ENCODE measurements at places on chromosomes 4 and X.

GRCh38 chr4:142549726-142550463 lies 296.2 kb downstream of the INPP4B start:
- peak; percentile 96 for DNase-seq

- DNase-seq: no peak
These were observed 213.3 kb downstream of the DTHD1 start for GRCh38 chr4:36494747-36495146.

- no peak for DNase-seq
These were observed 99.4 kb upstream of the ATXN3L start for GRCh38 chrX:13419276-13419675.

GRCh38 chr4:2688697-2689096 lies 67.4 kb downstream of the TNIP2 start:
- no peak for DNase-seq

- no peak for DNase-seq
These were observed 113.3 kb upstream of the OTUD4 start for GRCh38 chr4:145293658-145294057.

- DNase-seq: no peak
These were observed 367.5 kb downstream of the PRDM5 start for GRCh38 chr4:120555058-120555457.

DNA sequence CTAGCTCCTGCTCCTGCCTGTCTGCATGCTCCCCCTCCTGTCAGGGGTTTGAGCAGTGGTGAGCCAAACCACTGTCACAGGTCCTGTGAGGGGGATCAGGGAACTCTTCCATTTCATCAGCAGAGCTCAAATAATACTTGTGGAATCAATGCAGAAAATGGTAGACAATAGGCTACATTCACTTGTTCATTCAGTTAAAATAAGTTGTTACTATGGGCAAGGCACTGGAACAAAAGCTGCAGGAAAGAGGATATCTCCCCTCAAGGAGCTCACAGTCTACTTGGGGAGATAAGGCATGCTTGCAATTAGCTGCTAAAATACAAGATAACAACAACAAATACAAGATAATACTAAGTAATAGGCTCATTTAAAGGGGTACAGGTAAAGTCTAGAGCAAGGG lies 117.1 kb downstream of the GPC3 start:
- DNase-seq: no peak

- no peak for DNase-seq
These were observed 455 bp upstream of the ABCB7 start for GRCh38 chrX:75156531-75156945.

DNA sequence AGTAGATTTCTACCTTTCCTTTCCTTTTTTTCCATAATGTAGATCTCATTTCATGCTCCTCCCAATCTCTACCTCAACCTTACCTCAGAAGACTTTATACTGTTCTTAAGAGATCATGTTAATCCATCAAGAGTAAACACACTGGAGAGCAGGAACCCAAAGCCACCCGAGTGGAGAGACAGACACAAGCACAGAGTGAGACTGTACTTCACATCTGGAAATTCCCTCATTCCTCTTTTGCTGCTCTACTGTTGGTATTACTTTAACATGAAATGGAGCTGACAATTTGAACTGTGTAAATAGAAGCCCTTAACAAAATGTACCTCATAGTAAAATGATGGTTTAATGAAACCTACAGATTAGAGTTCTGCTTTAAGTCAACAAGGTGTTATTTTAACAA lies 105.7 kb upstream of the RASGEF1B start:
- no peak for DNase-seq

DNA sequence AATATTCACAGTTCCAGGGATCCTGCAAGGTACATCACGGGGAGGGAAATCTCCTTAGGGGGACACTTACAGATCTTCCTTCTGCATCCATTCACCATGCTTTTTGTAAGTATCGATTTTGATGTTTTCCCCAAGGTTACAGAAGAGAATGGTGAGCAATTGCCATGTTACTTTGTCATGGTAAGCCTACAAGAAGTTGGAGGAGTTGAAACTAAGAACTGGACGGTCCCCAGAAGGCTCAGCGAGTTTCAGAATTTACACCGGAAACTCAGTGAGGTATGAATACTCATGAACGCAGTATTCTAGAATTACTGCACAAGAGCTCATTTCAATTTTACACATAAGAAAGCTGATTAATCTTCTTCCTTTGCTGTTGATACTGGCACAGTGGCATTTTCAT lies 53.9 kb downstream of the LRP2BP start:
- DNase-seq: no peak
